H1 (cell line): ENCODE measurements at places on chromosomes 5 and 9. TPM values are rescaled to one million over a fixed set of nuclear protein-coding genes. Genes with fewer than 3 reads are reported as not detected.

PSD2 gene
- total RNA-seq, result 0.06 and 0.13 TPM in 2 replicates

CNTLN gene
- 10.5 and 10.8 TPM in 2 replicates for total RNA-seq

- DNase-seq, result no peak
These were observed 219.1 kb downstream of the C9orf50 start for GRCh38 chr9:129401623-129402370.

GMCL2 gene
- total RNA-seq, result 0.13 TPM in 1 of 2 replicates, not detected in the other

GRCh38 chr5:37039824-37040223 is 163.3 kb downstream of the NIPBL start:
- DNase-seq, result no peak

DNA sequence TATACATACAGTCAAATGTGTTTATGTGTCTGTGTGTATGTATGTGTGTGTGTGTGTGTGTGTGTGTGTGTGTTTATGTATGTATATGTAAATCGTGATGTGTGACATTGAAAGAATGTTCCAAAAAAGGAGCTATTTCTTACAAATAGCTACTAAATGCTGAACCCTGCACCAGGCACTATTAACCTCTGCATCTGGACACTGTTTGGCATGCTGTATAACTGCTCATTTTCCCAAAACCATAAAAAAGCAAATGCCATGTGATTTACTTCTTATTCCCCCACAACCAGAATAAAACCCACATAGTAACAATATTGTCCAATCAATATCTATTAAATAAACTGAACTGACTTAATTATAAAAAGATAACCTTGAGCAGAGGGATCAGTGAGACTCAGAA is 91.1 kb downstream of the NR6A1 start:
- no peak for DNase-seq

SLC36A3 gene
- total RNA-seq, result not detected in 2 replicates

DNA sequence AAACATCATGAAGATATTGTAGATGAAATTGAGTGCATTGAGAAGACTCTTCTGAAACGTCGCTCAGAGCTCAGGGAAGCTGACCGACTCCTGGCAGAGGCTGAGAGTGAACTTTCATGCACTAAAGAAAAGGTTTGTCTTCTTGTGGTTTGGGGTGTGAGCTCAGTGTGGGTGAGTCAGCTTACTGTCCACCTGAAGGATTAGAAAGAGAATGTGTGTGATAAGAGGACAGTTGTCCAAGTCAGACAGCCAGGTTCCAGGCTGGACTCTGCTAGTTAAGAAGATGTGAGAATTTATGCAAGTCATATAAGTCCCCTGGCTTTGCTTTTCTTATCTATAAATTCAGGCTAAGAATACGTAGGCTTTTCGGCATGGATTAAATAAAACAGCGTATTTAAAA is 46.9 kb downstream of the RAB14 start:
- DNase-seq, result no peak

TUSC1 gene
- 4.3 and 4.5 TPM in 2 replicates for total RNA-seq

- DNase-seq, result no peak
These were observed 7.4 kb downstream of the ZDHHC11B start for GRCh38 chr5:776862-777711.

DNA sequence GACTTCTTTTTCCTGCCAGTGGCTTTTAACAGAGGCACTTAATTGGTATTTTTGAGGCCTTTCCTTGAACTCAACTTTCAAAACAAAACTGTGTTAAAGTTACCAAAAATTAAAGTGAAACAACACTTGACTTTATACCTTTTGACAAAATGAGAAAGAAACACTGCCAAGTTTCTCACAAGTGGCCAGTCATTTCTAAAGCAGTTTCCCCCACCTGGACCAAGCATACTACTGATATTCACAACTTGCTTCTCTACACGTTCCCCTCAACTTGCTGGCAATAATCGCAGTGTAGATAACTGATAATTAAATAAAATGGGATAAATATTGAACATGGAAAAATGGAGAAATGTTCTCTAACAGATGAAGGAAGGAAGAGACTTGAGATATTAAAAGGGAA is 135.7 kb downstream of the TLR4 start:
- DNase-seq, result no peak

GRCh38 chr9:34045903-34046302 is 2.8 kb downstream of the UBAP2 start:
- DNase-seq, result no peak

IRGM gene
- total RNA-seq, result not detected in 2 replicates

KIAA1191 gene
- 88.0 and 96.4 TPM in 2 replicates for total RNA-seq

- DNase-seq, result no peak
These were observed 4.4 kb downstream of the SLC25A25 start for GRCh38 chr9:128072144-128073021.

DNA sequence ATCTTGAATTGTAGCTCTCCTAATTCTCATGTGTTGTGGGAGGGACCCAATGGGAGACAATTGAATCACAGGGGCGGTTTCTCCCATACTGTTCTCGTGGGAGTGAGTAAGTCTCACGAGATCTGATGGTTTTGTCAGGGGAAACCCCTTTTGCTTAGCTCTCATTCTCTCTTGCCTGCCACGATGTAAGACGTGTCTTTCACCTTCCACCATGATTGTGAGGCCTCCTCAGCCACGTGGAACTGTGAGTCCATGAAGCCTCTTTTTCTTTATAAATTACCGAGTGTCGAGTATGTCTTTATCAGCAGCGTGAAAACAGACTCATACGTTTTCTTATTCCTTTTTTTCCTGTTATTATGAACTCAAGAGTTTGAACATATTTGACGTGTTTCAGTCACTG is 39.1 kb downstream of the RETREG1 start:
- DNase-seq, result peak; percentile 41

SNX24 gene
- 14.3 and 16.0 TPM in 2 replicates for total RNA-seq

GRCh38 chr5:69242215-69242927 is 7.7 kb downstream of the CDK7 start:
- DNase-seq, result no peak

DNA sequence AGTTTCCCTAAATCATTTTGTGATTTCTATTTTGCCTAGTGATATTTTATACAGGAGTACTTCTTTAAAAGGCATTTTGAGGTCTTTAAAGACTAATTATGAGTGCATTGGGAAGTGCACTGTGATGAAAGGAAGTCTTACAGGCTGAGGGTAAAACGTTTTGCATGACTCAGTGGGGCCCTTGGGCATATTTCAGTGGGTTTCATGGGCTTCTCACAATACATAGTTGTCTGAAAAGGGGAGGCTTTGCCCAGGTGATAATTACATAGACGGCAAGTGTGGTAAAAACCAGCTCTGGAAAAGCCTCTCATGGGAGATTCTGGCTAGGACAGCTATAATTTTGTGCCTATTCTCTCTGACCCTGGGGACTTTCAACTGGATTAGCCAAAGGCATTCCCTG is 387.2 kb downstream of the ARHGEF28 start:
- DNase-seq, result no peak

GRCh38 chr9:136511670-136512592 is 29.1 kb upstream of the SEC16A start:
- DNase-seq, result no peak

ANKRD18A gene
- 4.0 and 13.2 TPM in 2 replicates for total RNA-seq

DNA sequence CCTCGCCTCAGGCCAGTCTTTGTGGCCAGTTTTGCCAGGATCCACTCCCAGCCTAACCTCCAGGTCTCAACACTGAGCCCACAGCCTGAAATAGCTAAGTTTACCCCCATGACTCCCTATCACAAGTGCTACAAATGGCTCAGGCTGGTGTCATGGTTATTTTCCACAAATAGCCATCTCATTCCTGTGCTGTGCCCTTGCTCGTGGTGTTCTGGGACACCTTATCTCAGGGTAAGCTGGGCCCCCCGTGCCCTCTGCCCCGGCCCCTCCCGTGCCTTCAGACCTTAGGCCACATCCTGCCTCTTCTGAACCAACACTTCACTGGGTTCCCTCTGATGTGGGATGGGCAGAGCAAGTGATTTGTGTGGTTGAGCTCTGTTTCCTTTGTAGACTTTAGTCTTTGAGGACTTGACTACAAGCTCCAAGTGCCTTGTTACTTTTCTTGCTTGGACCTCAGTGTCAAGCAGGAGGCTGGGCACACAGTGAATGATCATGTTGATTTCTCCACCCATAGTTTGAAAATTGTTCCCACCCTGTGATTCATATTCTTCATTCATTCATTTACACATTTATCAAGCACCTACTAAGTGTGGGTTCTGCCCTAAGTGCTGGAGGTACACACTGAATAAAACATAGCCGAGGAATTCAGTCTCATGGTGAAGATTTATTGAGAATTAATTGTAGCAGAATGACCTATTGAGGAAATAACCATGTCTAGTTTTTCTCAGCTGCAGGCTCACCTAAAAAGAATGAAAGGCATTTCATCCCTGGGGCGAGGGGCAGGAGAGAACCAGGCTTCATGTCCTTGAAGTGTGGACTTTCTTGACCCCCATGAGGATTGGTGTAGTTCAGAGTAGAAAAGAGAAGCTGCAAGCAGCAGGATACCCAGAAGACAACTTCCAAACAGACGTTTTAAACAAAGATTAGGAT is 84.5 kb upstream of the CTNNA1 start:
- no peak for DNase-seq

- DNase-seq, result no peak
These were observed 39.2 kb upstream of the NEK6 start for GRCh38 chr9:124218438-124218982.

RALGPS1 gene
- 22.9 and 23.5 TPM in 2 replicates for total RNA-seq

- DNase-seq, result no peak
These were observed 147.8 kb downstream of the TMEM38B start for GRCh38 chr9:105842023-105842644.

DNA sequence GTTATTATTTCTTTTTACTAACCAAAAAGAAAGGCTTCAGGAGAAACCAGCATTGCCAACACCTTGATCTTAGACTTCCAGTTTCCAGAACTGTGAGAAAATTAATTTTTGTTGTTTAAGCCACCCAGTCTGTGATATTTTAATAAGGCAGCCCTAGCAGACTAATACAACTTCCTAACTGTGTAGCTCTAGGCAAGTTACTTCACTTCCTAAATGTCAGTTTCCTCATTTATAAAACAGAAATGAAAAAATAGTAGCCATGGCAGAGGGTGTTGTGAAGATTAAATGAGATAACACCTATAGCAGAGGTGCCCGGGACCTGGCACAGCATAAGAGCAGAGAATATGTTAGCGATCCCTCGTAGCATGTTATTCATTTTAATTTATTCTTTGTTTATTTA is 66.6 kb upstream of the HAND1 start:
- no peak for DNase-seq

- DNase-seq, result no peak
These were observed 845 bp downstream of the ECSCR start for GRCh38 chr5:139461698-139462097.

DNA sequence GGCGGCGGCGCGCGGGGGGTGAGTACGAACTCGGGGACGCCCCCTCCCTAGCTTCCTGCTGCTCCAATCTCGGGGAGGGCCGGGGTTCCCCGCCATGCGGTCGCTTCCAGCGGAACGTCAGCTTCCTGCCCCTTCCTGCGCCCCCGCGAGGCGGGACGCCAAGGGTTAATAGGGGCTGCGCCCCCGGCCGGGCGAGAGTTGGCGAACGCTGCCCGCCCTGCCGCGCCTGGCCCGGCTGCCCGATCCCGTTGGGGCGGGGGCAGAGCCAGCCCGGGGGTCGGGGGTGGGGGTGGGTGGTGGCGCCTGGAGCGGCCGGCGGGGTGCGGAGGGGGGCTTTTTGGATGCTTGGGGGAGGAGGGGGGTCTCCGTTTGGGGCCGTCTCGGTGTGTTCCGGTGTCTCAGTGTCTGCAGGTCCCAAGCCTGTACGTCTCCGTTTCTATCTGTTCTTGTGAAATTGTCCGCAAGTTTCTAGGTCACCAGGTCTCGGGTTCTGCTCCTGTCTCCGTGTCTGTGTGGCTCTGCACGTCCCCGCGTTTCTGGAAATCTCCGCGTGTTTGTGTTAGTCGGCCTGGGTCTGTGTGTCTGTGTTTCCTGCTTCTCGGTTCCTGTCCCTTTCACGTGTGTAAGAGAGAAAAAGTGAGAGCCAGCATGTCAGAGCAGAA is 789 bp downstream of the COL27A1 start:
- peak; percentile 72 for DNase-seq

- peak; percentile 34 for DNase-seq
These were observed 42.0 kb downstream of the AMBP start for GRCh38 chr9:114035845-114036801.

- no peak for DNase-seq
These were observed 58.5 kb downstream of the ZNF462 start for GRCh38 chr9:106921341-106921899.

DNA sequence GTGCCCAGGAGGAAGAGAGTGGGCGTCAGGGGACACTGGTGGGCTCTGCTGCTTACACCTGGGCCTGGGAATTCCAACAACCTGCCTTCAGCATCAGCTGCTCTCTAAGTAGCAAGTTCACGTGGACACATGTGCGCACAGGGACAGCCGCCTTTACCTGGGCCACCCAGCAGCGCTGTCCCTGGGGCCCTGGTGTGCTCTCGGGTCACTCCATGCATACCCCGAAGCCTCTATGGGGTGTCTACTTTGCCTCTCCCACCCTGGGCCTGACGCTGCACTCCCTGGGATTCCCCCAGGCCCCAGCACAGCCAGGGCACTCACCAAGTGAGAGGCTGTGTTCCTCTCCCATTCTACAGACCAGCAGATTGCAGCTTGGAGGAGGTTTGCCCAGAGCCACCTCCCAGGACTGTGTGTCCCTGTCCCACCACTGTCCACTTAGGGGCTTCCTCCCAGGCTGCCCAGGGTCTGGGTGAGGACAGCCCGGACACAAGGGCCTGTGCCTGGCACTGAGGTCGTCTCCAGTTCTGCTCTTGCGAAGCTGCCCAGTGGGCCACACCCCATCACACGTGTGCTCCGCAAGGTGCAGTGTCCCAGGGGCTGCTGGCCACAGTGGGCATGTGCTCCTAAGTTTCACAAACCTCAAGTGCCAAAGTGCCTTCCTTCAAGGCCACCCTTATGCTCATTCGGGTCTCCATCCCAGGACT is 5.9 kb downstream of the NINJ1 start:
- no peak for DNase-seq

DNA sequence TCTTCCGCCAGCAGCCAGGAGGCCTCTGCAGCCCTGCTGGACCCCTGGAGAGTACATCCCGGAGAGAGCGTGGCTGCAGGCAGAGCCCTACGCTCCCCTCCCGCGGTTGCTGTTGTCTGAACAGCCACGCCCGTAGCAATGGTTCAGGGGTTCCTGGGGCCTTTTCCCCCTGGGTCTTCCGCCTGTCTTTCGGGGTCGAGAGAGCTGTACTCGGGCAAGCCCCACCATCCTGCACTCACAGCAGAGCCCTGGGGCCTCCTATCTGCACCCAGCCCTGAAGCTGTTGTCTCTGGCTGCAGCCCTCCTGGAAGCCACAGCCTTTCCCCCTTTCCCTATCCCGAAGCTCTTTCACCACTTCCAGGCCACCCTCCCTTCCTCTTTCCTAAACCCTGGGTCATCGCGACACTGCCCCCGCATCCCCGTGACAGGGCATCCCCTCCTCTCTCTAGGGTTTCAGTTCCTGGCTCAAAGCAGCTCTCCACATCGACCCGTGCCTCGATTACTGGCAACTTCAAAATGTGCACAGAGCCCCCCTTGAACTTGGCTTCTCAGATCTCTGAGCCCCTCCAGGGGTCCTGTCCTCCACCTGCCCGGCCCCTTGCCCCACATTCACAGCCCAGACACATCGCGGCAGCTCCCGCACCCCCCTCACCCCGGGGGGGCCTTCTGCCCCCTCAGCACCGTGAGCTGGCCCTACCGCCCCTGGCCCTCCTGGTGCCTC is 43.9 kb upstream of the CEP72 start:
- DNase-seq, result no peak
